ENCODE measurements at places on chromosomes 6 and 20.

GRCh38 chr6:15709651-15710269 is 46.9 kb upstream of the DTNBP1 start:
- DNase-seq = no peak

DNA sequence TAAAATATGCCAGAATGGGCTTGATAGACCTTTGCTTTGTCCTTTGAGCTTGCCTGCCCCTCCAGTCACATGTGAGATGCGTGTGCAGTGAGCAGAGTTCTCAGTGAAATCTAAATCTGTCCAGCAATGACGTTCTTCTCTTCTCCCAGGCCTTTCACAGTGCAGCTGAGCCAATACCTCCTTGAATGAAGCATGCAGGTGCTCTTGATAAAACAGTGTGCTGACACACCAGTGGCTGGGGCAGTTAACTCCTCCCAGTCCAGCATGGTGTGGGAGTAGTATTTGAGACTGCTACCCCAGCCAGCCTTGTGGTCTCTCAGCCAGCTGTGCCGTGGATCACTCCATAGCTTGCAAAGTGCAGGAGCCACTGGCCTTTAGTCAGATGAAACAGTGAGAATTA is 240.5 kb downstream of the FARS2 start:
- peak; percentile 67 for DNase-seq

DNA sequence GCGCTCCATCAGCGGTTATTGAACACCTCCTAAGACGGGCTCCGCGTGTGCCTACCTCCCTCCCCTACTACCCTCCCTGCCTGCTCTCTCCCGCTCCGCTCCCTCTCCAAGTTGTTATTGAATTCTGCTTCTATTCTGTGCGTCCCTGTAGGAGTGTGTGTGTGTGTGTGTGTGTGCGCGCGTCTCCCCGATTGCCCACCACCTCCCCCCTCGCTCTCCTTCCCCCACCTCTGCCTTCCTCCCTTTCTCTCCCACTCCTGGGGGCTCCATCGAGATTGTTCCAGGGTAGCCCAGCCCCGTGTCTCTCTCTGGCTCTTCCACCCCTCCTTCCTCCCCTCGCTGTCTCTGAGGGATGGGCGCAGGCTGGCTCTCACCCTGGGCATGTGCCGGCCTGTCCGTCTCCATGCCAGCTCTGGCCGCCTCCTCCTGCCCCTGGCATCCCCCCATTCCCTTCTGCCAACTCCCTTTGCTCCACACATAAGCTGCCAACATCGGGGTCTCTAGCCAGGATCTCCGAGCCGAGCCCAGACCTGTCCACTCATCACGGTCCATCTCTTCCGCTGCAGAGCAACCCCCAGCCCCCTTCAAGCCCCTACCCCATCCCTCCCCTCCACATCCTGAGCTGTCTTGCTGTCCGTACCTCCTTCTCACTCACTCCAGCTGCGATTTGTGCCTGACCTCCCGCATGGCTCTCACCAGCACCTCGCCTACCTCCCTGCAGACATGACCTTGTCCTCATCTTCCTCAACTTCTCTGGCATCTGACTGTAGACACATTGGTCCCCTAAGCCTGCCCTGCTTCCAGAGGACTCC is 68.5 kb downstream of the SRC start:
- no peak for DNase-seq

DNA sequence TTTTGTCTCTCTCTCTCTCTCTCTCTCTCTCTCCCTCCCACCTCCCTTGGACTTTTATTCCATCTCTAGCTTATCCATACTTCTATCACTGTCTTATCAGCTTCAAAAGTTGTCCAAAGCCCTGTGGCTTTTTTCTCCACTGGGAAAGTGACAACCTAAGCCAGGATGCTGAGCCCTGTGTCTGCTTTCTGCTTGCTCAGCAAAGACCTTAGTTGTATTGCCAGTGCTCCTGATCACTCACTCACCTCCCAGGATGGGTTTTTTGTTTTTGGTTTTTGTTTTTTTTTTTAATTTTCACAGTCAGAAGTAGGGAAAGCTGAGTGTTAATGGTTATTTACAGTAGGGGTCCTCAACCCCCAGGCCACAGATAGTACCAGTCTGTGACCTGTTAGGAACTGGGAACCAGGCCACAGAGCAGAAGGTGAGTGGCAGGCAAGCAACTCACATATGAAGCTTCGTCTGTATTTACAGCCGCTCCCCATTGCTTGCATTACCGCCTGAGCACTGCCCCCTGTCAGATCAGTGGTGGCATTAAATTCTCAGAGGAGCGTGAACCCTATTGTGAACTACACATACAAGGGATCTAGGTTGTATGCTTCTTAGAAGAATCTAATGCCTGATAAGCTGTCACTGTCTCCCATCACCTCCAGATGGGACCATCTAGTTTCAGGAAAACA is 125.0 kb upstream of the ID4 start:
- no peak for DNase-seq

DNA sequence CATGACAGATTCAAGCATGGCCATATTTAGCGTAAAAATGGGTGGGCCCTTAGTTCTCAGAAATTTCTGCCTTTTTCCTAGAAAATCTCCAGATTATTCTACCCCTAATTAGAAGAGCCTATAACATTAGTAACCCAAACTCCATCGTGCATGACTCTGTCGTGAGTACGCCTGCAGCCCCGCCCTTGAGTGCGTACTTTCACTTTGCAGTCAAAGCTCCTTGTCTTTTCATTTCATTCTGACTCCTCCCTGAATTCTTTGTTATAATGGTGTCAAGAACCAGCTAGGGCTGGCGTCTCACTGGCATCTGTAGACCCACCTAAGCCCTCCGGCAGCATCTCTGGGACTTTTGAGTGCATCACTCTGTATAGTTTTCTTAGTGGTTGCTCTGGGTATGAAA is 61.7 kb upstream of the NOX3 start:
- no peak for DNase-seq

- no peak for DNase-seq
Observed at GRCh38 chr6:46651816-46652215, 802 bp downstream of the CYP39A1 start.

GRCh38 chr20:1802385-1803060 is 92.7 kb upstream of the SIRPA start:
- no peak for DNase-seq

DNA sequence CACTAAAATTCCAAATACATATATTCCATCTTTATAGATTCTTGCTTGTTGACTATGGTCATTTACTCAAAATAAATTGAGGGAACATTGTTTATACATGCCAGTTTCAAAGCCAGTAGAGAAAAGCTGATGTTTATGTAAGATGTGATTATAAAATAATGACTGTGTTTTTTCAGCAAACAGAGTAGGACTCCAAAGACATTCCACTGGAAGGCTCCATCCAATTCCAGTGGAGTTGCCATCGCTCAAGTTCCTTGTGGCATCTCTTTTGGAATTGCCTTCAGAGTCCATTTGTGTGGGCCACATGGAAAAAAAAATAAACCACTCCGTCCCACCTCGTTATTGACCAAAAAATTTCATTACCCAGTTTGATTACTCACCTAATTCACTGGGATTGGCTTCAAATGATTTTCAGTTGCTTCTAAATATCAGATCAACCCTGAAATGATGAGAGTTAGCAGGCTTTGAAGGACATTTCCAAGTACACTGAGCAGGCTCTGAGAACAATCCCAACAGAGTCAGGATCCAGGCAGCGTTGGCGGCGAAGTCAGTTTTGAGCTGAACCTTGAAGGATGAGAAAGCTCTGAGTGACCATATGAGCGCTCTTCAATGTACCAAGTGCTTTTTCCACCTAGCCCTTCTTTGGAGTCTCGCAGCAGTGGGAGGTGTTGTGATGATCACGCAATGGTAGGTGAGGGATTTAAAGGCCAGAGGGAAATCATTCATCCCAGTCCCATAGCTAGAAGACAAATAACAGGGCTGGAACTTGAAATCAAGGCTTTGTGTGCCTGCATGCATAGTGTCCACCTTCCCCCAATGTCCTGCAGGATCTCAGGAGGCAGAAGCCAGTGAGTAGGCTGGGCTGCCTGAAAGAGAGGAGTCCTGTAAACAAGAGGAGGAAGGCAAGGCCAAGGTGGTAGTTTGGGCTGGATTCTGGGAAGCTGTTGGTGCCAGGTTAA is 281.7 kb downstream of the CDC5L start:
- DNase-seq = no peak

GRCh38 chr6:14288910-14289309 is 171.3 kb downstream of the CD83 start:
- no peak for DNase-seq

DNA sequence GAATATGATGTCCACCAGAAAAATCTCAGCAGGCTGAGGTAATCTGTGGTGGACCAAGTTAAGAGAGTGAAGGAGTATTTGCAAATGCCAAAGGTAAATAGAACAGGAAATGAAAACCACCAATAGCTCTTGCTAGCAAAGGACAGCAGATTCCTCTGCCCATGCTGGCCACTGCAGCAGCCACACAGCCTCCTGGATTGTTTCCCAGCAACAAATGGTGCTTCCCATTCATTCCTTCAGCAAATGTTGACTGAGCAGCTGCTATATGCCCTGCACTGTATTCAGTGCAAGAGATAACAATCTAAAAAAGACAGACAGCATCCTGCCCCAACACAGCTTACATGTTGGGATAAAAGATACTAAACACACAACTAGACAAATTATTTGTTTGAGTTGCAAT is 11.0 kb downstream of the ROS1 start:
- DNase-seq = no peak

- no peak for DNase-seq
Observed at GRCh38 chr6:128111096-128111495, 210.2 kb upstream of the THEMIS start.

GRCh38 chr20:62929051-62929538 is 2.8 kb upstream of the DIDO1 start:
- DNase-seq = no peak

DNA sequence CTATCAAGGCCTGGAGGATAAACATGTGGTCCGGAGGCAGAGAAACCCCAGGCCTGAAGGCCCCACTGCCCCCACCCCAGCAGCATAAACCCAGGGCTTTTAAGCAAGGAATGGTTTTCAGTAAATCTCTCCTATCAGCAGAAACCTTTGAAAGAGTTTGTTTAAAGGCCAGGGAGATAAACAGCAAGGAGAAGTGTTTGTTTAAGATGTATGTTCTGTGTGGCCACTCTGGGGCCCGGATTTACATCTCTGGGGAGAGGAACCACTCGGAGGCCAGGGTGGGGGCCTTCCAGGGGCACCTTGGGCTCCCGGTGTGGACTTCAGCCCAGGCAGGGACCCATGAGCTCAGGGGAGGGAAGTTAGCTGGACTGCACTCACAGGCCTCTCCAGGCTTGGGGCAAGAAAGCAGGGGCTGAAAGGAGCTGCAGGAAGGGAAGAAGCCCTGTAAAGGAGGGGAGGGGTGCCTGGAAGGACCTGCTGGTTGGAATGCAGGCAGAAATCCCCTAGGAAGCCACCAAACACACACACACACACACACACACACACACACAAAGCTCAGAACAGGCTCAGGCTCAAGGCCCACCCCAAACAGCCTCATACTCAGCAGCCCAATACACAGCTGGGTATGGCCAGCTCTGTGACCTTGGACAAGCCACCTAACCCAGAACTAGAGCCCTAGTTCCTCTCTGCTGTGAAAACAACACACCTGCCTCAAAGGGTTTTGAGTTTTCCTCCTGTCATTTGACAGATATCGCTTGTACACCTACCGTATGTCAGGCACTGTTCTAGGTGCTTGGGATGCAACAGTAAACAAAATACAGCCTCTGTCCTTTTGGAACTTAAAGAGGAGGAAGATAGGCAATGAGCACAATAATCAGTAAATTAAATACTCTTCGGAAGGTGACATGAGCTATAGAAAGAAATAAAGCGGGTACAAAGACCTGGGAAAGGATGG is 26.2 kb upstream of the FOXP4 start:
- peak; percentile 33 for DNase-seq

DNA sequence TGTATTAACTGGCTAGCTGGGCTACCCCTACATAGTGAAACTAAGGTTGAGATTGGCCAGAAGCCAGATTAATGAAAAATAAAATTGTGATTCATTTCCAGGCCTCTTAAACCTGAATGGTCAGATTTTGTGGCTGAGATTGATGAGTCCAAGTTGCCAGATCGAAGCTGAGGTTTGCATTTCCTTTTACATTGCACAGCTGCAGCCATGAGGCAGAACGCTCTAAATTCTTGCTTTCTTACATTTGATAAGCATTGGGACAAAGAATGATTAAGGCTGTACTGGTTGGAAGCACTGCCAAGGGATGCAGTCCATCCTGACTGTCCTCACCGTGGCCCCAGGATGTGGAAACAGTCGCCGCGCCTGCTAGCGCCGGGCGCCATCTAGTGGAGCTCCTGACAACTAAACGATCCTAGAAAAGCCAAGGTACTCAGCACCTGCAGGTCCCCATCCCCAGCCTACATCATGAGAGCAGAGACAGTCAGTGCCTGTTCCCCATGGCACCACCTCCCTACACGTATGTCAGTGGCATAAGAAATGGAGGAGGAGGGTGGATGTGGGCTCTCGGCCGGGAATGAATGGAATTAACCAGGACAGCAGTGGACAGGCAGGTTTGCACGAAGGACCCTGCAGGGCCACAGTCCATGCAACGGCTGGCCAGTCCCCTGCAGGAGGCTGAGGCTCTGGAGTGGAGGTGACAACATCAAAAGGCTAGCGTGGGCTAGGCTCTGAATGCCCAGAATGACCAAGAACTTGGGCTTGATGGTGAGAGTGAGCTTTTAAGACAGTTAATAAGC is 19.0 kb downstream of the PXDC1 start:
- DNase-seq = no peak
